ENCODE measurements at places on chromosomes 7 and 10.

GRCh38 chr7:120961638-120962173 is 11.1 kb downstream of the ING3 start:
- no peak for DNase-seq

GRCh38 chr10:78578929-78579328 is 489.8 kb upstream of the ZMIZ1 start:
- DNase-seq, result no peak

GRCh38 chr10:14184841-14185315 is 145.8 kb downstream of the FRMD4A start:
- DNase-seq, result no peak

DNA sequence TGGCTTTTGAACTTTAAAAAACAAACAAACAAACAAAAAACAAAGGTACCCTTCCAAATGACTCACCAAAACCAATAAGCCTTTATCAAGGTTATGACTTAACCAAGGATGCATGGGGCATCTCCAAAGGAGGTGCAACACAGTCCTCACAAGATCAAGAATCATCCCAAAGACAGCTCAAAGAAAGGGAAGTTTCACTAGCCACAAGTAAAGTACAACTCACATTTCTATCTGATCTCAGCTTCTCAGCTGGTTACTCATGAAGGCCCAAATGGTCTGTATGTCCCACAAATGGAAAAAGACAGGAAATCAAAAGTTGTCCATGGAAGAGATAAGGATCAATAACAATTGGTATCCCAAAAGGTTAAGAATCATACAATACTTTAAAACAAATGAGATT is 6.0 kb upstream of the MKLN1 start:
- no peak for DNase-seq

DNA sequence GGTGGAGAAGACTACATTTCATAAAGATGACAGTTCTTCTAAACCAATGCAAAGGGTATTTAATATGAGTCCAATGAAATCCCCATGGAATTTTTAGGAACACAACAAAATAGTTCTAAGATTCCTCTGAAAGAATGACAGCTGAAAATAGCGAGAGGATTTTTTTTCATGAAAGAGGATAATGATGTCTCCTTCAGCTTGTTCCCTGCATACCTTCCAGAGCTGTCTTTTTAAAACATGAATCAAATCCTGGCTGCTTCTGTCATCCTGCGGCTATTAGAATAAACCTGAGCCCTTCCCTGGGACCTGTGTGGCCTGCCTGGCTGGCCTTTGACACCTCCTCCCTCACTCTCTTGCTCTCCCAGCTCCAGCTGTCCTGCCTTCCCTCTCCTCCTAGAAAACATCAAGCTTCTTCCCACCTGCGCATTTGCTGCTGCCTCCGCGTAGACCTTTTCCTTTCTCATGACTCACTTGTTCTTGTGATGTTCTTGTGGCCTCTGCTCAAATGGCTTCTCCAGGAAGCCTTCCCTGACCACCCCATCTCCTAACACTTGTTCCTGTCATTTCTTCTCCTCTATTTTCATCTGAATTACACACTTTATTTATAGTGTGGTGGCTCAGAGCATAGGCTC is 57.4 kb downstream of the EEPD1 start:
- peak; percentile 41 for DNase-seq

GRCh38 chr10:19431622-19432351 is 383.2 kb downstream of the MALRD1 start:
- no peak for DNase-seq

- DNase-seq, result peak; percentile 25
These were observed 744 bp upstream of the BICC1 start for GRCh38 chr10:58511765-58512490.
